ENCODE measurements at places on chromosomes 16 and 17.

GRCh38 chr17:28875848-28876550, 21.2 kb downstream of the ERAL1 start:
- DNase-seq, result no peak

GRCh38 chr16:14069818-14070217, 1.3 kb upstream of the MRTFB start:
- no peak for DNase-seq

DNA sequence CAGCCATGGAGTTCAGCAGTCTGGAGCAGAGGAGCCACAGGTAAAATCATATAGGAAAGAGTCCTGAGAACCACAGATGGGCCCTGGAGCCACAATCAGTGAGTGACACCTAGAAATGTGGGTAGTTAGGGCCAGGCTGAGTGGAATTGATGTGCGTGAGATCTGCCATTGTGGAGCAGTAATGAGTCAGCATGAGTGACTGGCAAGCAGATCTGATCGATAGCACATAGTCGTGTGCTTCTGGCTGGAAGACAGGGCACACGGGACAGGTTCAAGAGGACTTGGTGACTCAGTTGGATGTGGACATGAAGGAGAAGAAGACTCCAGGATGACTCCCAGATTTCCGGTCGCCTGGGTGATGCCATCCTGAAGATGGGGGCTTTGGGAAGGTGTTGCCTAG, 12.3 kb downstream of the ADORA2B start:
- DNase-seq, result no peak

DNA sequence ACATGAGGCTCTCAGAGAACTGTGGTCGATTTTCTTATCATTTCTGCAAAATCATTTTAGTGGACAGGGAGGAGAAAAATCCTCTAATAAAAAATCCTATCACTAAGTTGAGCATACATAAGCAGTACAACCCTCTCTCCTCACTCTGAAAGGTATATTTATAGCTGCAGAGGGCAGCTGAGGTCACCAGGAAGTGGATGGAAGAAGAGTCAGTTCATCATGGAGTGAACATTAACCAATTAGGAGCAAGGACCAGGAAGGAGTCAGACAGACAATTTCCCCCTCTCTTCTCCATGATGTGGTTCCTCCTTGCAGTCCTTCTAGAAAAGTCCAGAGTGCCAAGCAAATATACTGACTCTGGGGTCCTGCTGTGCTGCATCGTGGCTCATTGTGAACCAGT, 253.7 kb downstream of the TOX3 start:
- DNase-seq, result no peak

- DNase-seq, result no peak
Observed at GRCh38 chr17:73833775-73834488, 189.7 kb upstream of the SDK2 start.

- DNase-seq, result no peak
Observed at GRCh38 chr16:70681382-70682238, 4.2 kb downstream of the MTSS2 start.

DNA sequence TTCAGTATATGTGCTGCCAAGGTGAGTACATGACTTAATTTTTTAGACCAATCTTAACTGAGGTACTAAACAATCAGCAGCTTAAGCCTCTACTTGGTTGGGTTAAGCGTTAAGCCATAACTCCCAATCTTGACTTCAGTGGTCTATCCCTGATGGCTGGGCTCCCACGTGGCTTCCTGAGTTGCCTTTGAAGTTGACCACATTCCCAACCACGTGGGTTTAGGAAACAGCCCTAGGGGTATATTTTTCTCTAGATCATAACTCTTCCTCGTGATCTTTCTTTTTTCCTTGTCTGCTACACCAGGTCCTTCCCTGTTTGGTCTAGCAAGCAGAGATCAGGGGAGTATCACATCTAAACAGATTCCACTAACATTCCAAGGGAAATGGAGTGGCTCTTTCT, 20.1 kb upstream of the PIRT start:
- DNase-seq, result no peak

DNA sequence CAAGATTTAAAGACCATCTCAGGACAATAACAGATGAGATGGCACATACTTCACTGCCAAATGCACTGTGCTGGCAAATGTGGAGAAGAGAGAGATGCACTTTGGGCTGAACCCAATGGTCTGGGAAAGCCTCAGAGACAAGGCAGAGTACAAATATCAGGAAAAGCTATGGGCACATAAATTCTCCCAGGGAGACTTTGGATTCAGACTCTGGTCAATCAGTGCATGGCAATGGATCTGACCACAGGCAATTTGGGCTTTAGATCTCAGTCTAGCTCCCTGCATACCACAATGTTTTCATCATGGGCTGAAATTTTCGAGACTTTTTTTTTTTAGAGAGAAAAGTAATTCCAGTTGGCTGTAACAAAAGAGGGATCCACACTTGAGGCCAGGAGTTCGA, 20.0 kb upstream of the XPO6 start:
- DNase-seq, result no peak

DNA sequence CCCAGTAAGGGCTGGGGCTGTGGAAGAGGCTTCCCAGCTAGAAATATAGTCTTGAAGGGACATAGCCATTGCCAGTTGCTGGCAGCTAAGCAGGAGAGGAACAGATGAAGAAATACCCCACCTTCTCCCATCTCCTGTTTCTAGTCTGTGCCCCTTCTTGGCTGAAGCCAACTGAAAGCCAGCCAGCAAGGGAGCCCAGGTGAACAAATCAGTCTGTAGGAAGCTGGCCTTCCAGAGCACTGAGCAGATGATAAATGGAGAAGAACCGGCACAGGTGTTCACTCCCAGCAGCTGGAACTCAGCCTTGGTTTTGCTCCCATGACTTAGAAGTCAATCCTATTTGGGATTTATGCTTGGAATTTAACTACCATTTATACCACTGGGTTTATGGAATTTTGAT, 69.2 kb upstream of the DHX40 start:
- no peak for DNase-seq

Measured in vagina (tissue), 2 donors.